ENCODE measurements at places on chromosomes 3 and 15.

- DNase-seq: no peak
These were observed 350.0 kb upstream of the THBS1 start for GRCh38 chr15:39230908-39231285.

GRCh38 chr15:73944161-73945129 lies 18.2 kb downstream of the LOXL1 start:
- DNase-seq: no peak

- no peak for DNase-seq
These were observed 14.0 kb upstream of the LMAN1L start for GRCh38 chr15:74798388-74799254.

DNA sequence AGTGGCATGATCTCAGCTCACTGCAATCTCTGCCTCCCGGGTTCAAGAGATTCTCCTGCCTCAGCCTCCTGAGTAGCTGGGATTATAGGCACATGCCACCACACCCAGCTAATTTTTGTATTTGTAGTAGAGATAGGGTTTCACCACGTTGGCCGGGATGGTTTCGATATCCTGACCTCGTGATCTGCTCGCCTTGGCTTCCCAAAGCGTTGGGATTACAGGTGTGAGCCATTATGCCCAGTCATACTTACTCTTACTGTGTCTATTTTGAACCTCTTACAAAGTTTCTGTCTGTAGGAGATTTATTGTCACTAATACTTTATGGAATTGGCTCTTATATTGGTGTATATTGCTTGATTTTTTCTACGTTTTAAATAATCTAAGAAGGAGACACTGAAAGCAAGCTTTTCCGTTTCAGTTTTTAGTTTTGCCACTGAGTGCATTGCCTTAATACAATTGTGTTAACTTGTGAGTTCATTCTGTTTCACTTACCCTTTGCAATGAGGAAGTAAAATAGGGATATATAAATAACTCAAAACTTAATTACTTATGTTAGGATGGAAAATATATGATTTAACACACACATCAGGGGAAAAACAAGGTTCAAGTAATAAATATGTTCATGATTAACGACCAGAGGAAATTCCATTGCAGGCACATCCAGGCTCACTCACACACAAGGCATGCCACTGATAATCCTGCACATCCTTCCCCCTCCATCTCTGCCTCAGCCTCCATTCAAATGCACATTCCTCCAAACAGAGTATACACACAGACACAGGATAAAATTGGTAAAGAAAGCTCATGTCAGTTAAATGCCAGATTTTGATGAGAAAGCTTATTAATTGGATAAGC lies 279.3 kb upstream of the RASGRP1 start:
- no peak for DNase-seq

DNA sequence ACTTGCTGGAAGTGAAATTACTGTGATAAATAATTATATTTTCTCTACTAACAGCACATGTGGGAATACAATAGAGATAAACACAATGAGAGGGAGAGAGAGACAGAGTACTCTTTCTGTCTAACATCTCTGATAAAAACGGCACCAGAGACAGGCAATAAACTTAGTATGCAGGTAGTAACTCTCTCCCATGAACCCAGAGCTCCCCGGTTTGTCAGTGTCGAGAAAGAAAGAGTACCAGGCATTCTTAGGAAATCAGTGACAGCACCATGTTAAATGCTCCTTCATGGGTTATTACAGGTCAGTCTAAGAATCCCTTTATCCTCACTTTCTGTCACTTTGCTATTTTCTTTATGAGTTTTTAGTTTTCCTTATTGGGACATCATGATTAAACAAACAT lies 110.7 kb upstream of the EPHA3 start:
- no peak for DNase-seq

DNA sequence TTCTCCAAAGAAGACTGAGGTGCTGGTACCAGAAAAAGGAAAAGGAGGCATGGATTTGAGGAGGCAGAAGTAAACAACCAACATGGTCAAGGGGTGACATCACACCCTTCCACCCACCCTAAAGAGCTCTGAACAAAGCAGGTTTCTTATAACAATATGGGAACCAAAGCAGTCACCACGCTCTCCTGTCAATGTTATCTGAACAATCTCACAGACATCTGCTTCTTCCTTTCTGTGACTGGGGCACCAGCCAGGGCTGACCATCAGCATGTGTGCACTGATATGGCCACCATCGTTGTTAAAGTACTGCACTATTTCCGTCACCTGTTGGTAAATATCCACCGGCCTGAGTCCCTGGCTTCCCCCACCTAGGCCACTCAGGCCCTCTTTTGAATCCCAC lies 252.9 kb downstream of the SHQ1 start:
- no peak for DNase-seq

Data from stimulated activated CD8-positive, alpha-beta memory T cell treated with anti-CD3 and anti-CD28 coated beads, Interleukin-12 subunit alpha, Interleukin-12 subunit beta, amount 100 ng/mL, for 4 hours (primary cell).